ENCODE measurements at places on chromosomes 1 and 21. TPM values are rescaled to one million over a fixed set of nuclear protein-coding genes. Genes with fewer than 3 reads are reported as not detected.

The IL20 gene
- total RNA-seq = 2.6 TPM

The RHCE gene
- total RNA-seq = 0.55 TPM

The CLCNKA gene
- total RNA-seq = 2.1 TPM

The DNALI1 gene
- 37.6 TPM for total RNA-seq

GRCh38 chr1:41682845-41683625 is 198.6 kb upstream of the EDN2 start:
- no peak for DNase-seq

GRCh38 chr1:160681066-160681890 is 30.3 kb downstream of the CD48 start:
- peak; percentile 72 for DNase-seq

- DNase-seq = no peak
Measured at GRCh38 chr1:72892461-72892860, 610.1 kb upstream of the NEGR1 start.

- DNase-seq = peak; percentile 42
Measured at GRCh38 chr1:157155658-157156057, 17.5 kb upstream of the ETV3 start.

- DNase-seq = no peak
Measured at GRCh38 chr1:208034135-208034534, 123.2 kb upstream of the CD34 start.

DNA sequence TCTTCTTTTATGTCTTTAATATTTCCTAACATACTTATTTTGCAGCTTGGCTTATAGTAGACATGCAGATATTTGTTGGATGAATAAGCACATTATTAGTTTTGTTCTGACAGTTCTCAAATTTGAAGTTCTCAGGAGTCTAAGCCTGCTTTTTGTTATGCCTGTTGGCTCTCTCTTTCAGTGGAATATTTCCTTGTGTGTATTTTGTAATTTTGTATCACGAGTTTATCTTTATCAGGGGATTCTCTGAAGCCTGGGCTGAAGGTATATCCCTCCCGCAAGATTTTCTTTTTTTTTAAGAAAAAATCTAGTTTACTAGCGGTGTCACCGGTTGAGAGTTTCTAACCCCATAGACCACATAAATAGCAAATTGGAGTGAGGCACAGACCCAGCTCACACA is 105.9 kb downstream of the RGL1 start:
- DNase-seq = no peak

GRCh38 chr1:209375671-209376365 is 207.7 kb upstream of the CAMK1G start:
- DNase-seq = no peak

DNA sequence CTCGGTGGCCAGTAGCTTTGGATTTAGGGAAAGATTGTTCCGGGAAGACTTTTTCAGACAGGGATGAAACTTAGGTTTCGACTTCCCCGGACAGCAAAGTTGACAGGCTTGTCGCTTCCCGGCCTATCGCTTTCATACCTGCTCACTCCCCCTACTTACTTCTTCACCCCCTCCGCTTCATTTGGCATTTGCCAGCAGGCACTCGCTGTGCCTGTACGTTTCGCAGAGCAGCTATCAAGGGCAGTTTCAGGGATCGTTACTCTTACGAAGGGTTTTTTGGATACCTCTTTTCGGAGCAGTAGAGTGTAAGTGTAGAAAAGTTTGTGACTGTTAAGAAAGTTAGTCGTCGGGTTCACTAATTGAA is 393 bp downstream of the BLZF1 start:
- DNase-seq = no peak

DNA sequence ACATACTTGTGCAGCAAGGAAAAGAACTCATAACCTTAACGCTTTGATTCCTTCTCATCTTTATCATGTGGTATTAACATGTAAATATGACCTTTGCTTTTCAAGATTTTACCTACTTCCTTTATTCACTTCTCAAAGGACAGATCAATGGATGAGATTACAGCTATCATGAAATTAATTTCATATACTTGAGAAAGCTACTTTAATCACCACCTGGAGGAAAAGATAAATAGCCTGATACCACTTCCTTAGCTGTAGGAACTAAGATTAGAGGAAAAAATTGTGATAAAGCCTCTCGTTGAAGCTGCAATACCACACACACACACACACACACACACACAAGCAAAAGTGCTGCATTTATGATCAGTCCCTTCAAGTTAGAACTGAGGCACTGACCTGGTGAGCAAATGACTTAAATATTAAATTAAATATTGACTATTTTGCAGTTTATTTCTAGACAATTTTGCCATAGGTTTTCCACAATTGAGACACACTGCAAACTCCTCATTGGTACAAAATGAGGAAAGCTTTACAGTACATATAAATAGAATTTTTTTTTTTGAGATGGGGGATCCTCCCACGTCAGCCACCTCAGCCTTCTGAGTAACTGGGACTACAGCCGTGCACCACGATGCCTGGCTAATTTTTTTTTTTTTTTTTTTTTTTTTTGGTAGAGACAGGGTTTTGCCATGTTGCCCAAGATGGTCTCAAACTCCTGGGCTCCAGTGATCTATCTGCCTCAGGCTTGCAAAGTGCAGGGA is 27.2 kb upstream of the DMRTB1 start:
- DNase-seq = no peak

DNA sequence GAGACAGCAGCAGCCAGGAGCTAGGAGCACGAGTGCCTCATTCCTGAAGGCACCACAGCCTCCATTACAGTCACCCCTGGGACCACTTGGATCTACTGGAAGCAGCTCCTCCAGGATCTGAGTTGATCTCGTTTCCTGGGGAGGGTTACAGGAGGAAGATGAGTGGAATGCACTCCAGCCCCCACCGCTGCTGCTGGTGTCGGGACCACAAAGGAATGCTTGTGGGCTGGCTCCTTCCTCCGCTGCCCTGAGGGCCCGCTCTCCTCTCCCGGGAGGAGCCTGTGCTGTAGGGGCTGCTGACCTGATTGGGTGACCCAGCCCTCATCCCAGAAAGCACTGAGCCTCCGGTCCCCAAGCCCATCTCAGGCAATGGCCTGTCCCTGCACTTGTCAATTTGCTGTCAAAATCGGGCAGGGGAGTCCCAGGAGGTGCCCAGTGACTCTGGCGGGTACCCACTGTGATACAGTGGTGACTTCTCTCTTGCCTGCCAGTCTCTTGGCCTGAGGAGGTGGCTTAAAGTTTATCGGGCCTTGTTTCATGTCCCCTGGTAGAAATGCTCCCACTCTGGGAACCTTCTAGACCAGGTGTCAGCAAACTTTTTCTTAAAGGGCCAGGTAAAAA is 23.1 kb downstream of the IL10RB start:
- no peak for DNase-seq
